ENCODE measurements at places on chromosomes 11 and 22.

DNA sequence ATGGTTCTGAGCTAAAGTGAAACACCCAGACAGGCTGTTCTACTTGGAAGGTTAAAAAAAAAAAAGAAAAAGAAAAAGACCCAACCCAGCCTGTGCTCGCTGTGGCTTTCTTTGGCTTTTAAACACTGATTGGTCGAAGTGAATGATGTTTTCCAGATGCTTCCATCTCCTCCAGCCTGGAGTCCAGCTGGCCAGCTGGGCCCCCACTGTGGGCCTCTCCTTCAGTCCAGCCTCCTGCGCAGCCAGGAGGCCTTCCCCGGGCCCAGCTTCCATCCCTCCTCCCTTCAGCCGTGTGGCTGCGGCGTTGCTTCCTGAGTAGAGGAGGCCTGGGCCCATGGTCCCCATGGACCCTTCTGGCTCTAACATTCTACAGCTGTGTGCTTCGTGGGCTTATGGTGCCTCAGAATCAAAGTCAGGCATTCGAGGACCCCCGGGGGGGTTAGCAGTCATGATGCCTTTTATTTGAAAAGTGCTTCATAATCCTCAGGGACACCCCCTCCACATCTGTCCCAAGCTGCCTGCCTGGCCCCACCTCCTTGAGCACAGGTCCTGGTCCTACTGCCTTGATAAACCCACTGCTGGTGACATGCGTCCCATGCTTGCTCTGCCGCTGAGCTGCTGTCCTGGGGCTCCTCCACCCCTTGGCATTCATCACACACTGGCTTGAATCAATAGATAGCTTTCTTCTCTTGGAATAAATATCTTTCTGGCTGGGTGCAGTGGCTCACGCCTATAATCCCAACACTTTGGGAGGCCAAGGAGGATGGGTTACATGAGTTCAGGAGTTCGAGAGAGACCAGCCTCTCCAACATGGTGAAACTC, 42.2 kb upstream of the FBLN1 start:
- DNase-seq, result no peak

- no peak for DNase-seq
Observed at GRCh38 chr11:83523676-83524075, 237.5 kb upstream of the CCDC90B start.

DNA sequence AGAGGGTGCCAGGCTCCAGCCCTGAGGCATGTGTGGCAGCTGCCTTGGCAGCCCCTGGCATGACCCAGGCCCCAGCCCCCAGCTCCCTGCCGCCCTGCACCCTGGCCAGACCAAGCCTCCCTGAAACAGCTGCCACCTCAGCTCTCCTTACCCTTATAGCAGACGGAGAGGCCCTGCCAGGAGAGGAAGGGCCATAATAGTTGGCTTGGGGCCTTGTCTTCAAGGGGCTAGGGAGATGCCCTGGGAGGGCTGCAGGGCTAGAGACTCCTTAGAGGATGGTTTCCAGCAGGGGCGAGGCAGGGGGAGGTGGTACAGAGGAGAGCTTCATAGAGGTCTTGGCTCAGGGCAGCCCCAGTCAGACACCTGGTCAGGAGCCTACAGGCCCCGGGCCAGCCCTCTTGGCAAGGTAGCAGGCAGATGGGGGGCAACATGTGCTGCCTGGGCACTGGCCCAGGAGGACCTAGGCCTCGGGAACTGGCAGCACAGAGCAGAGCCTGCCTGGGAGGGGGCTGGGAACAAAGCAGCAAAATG, 13.0 kb downstream of the SMTN start:
- DNase-seq, result no peak

DNA sequence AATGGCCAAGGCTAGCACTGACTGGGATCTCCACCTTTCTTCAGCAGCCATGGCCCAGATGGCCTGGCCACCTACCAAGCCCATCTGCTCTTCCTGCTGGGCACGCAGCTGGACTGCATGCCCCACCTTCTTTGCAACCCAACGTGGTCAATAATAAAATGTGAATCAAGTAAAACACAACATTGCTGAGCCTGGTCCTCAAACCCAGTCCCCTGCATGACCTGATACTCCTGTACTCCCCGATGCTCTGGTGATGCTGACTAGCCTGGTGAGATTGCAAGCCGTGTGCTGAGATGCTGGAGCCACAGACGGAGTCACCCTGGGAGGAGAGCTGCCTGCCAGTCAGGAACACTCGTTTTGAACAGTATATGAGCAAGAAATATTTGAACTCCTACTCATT, 34.0 kb downstream of the PARVG start:
- DNase-seq, result no peak

GRCh38 chr22:25942856-25943411, 200.9 kb downstream of the MYO18B start:
- DNase-seq, result peak; percentile 76

GRCh38 chr11:10725114-10725906, 25.7 kb upstream of the CTR9 start:
- DNase-seq, result no peak

GRCh38 chr22:35219012-35219411, 38.3 kb upstream of the HMGXB4 start:
- DNase-seq, result no peak

GRCh38 chr11:2863276-2863618, 22.3 kb downstream of the CDKN1C start:
- no peak for DNase-seq

DNA sequence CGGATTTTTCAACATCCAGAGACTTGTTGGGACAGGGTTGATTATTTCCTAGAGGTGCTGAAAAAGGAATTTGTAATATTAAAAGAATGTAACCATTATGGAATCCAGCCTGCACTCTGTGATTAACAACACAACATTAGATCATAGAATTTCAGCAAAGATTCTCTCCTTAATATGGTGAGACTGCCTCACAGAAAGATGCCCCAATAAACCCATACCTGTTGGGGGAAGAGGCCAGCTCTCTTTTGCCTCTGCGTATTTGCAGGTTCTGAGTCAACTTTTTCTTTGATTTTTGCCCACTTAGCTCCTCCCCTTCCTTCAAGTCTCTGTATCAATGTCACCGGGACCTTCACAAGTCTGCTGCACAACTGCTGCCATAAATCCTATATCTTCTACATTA, 12.4 kb upstream of the MTMR3 start:
- no peak for DNase-seq

DNA sequence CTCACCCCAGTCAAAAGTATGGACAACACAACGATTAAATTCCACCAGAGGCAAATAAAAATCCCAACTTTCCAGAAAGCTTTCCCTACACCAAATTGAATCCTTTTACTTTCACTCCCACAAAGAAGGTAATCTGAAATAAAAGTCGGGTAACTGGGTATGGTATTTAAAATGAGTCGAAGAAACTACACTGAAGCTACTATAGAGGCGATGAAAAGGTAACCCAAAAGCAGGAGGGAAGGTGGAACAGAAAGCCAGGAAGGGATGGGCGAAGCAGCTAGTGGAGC, 1.1 kb downstream of the PICALM start:
- no peak for DNase-seq

DNA sequence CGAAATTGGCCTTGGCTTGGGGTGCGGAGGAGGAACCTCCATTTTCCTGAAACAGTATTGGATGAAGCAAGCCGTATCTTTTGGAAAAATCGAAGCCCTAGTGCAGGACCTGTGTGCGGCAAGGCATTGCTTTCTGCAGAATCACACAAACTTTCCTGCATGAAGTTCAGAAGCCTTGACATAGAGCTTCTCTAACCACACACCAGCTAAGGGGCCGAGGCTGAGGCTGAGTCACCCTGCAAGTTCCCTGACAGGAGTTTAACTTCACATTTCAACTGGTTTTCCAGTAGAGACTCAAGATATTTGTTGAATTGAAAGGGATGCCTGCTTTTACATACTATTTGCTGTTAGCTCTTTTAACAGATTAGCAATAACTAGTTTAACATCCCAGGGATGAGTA, 67.8 kb downstream of the TCF20 start:
- DNase-seq, result no peak

DNA sequence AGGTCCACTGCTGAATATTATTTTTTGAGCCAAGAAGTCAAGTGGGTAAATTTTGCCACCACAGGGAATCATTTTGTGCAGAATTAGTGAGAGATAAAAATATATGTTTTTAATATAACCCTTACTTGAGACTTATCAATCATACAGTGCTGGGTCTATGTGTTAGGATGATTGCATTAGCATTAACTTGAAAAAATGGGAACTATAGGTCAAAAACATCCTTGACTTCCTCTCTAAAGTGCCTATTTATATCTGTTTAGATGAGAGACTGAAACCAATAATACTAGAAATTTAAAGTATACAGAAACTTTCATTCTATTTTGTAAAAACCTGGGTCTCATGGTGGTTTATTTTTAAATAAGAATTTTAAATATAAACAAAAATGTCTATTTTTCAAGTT, 65.1 kb upstream of the CARD18 start:
- DNase-seq, result no peak

DNA sequence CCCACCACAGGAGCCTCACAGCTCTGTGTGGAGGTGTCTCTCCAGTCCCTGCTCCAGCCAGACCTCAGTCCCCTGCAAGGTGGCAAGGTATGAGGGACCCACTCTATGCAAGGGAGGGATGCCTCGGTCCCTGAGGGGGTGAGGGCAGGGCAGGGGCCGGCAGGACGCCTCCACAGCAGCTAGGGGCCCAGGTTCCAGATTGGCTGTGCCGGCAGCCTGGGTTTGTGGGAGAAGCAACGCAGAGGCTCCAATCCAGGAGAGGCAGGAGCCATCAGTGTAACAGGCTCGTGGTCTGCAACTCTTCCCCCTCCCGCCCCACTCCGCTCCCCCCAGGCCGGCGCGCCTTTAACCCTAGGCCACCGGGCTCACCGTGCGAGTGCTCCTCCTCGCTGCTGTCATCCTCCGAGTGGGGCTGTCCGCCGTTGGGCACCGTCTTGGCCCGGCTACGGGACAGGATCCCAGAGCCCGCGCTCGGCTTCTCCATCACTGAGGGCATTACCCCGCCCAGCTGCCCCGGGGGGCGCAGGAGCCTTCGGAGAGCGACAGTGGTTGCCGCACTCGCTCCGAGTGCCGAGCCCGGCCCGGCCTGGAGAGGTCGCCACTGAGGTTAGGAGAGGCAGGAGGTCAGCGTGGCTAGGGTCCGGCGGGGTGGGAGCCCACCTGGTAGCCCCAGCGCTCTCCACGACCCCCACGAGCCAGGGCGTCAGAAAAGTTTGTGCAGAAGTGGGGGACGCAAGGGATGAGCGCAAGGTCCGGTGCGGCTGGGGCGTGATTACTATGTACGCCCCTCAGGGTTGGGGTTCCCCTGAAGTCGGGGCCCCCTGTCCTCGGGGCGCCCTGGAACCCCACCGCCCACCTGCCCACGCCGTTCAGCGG, 765 bp downstream of the RCOR2 start:
- DNase-seq, result peak; percentile 68

GRCh38 chr11:128294671-128295050, 292.7 kb downstream of the ETS1 start:
- no peak for DNase-seq

- no peak for DNase-seq
Observed at GRCh38 chr11:46352063-46352841, 5.0 kb downstream of the DGKZ start.

- no peak for DNase-seq
Observed at GRCh38 chr11:114027391-114027790, 32.1 kb upstream of the ZBTB16 start.

DNA sequence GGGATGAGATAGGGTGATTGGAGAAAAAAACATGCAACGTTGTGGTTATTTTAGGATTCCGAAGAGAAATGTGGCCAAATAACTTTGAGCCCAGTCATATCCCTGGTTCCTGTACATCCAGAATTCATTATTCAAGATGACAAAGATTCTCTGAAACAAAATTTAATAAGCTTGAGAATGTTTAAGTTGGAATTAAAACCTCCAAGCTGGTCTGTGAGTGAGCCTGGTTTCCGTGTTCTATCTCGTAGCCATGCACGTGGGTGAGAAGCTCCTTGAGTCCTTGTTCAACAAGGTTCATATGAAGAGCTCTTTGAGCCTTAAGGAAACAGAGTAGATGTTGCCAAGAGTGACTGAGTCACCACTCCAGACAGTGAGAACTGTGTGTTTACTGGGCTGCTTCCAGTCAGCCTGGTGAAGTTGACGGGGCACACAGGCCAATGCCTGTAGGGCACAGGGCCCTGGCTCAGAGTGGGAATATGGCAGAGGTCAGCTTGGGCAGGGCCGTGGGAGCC, 206.5 kb downstream of the NAV2 start:
- DNase-seq, result no peak

DNA sequence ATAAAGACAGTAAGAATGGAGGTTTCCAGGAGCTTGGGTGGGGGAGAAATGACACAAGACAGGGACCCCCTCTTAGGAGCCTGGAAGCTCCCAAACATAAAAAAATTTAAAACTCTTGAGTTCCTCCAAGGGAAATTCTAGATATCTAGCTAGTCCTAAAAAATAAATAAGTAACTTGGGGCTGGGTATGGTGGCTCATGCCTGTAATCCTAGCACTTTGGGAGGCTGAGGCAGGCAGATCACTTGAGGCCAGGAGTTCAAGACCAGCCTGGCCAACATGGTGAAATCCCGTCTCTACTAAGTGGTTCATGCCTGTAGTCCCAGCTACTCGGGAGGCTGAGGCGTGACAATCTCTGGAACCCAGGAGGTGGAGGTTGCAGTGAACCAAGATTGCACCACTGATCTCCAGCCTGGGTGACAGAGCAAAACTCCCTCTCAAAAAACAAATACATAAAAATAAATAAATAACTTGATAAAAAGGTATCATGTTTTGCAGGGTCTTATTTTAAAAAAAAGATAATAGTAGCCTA, 20.0 kb upstream of the TOP3B start:
- no peak for DNase-seq

- no peak for DNase-seq
Observed at GRCh38 chr22:30485362-30485988, 13.7 kb upstream of the SEC14L3 start.

DNA sequence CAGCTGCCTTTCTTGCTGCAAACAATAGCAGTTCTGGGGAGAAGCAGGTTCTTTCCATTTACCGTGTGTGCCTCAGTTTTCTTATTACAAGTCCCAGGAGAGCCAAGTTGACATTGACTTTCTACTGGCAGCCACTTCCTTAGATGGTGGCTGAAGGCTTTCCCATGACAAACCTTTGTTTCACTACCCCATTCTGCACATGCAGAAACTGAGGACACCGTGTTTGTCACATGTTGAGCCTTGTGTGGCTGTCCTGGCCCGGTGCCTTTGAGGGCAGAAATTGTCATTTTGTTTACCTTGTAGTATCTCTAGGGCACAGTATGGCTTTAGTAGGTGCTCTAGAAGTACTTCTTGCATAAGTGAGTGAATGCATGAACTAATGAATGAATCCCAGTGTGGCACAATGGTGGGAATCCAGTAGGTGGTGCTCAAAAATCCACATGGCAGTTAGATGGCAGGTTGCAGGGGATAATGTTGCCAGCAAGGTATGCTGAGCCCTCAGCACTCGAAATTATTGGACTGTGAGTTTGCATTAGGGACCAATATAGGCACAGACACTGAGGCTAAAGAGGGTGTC, 101.6 kb downstream of the CSNK2A3 start:
- no peak for DNase-seq

Data from NCI-H510A (cell line).